ENCODE measurements at places on chromosomes 6 and 20.

- DNase-seq, result no peak
Measured at GRCh38 chr6:123640567-123641187, 3.9 kb upstream of the TRDN start.

DNA sequence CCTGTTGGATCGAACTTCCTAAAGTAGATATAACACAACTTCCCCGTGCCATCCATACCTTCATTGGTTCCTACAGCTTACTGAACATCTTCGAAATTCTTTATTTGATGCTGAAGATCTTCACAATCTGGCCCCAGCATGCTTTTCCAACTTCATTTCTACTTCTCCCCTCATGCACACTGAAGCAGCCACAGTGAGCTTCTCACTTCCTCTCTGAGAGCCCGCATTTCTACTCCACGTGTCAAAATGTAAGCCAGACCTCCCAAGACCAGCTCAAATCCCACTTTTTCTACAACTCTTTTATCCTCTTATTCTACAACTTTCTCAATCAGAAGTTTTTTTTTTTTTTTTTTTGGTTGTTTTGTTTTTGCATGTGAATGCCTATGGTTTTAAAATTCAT lies 254.7 kb downstream of the GMPR start:
- DNase-seq, result no peak

DNA sequence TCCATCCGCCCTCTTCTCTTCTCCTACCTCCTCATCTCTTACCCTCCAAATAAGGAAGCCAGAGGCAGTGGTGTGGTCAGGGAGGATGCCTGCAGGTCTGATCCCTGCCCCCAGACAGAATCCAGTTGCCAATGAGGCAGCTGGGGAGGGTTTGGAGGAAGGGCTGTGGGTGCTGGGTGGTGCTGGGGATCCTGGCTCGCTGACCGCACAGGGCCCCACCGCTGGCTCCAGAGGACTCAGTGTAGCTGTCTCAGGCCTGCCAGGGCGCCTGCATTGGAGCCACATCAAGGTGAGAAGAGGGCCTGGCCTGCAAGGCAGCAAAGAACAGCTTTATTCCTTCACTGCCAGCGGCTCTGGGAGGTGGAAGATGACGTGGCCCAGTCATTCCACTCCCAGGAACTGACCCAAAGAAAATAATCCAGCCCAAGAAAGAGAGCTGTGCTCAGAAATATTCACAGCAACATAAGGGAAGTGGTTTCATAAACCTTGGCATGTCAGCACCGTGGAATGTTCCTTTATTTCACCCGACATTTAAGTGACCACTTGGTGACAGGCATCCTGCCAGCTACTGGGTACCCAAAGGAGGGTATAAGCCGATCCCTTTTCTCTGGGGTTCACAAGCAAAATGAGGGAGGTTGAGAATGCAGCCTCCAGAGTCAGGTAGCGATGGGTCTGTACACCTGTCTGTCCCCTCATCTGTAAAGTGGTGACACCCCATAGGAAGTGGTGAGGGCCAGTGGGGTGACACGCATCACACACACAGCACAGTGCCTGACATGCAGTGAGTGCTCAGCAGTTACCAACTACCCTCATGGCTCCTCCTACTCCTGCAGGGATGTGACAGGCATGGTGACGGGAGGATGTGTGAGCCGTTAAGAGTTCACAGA lies 125.1 kb downstream of the SNX5 start:
- DNase-seq, result no peak

DNA sequence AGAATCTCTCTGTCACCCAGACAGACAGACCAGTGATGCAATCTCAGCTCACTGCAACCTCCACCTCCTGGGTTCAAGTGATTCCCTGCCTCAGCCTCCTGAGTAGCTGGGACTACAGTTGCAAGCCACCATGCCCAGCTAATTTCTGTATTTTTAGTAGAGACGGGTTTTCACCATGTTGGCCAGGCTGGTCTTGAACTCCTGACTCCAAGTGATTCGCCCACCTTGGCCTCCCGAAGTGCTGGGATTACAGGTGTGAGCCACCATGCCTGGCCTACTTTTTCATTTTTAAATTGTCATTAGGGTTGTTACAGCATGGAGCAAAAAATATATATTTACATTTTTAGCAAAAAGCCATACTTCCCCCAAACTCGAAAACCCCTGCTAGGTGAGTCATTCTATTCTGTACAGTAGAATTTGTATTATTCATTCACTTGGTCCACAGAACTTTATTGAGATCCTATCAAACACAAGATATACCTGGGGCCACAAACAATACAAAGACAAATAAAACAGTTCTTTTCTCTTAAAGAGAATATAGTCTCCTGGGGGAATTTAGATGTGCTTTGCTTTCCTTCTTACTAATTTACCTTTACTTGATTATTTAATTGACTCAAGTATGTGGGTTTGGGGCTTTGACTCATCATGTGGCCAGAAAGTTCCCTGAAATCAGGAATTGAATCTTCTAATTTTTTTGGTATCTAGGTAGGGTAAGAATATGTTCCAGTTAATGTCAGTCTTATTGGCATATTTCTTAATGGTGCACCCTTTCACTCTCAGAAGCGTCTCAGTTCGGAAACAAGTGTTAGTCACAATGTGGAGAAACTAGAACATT lies 16.6 kb upstream of the CCND3 start:
- no peak for DNase-seq

GRCh38 chr6:16658348-16659034 lies 102.8 kb downstream of the ATXN1 start:
- DNase-seq, result no peak

DNA sequence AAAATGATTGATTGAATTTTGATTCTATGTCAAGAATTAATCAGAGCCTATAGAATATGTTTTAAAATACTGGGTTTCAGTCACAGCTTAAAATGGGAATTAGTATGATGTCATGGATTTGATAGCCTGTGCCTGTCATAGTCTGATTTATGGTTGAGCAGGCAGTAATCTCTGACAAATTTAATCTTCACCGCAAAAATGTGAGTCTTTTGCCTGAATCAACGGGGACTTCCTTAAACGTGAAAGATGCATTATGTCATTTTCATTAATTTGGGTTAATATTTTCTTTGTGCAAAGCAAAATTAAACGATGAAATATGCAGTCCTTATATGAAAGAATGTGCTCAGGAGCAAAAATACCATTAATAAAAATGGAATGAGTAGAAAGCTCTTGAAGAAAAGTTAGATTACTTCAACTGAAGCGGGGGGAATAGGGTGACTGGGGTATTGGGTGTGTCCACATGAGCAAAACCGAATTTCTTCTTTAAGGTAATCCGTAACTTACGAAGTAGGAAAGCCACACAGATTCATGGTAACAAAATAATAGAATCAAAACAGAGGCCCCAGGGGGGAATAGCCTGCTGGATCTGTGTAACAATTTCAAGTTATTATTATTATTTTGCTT lies 339.6 kb upstream of the NOX3 start:
- no peak for DNase-seq

- no peak for DNase-seq
Measured at GRCh38 chr6:6875818-6876470, 231.8 kb upstream of the RREB1 start.

GRCh38 chr20:51354769-51355319 lies 187.7 kb downstream of the NFATC2 start:
- no peak for DNase-seq

- no peak for DNase-seq
Measured at GRCh38 chr6:5066456-5067093, 18.6 kb upstream of the PPP1R3G start.

Measured in activated naive CD8-positive, alpha-beta T cell treated with anti-CD3 and anti-CD28 coated beads for 36 hours (primary cell).